ENCODE measurements at places on chromosomes 1 and 21.
A peak's percentile ranks its signal among the peaks of the same experiment; 100 is the strongest.

- no peak for DNase-seq
These were observed 31.9 kb downstream of the PDC start for GRCh38 chr1:186429017-186429416.

- no peak for DNase-seq
These were observed 77.7 kb upstream of the JUN start for GRCh38 chr1:58861506-58861905.

DNA sequence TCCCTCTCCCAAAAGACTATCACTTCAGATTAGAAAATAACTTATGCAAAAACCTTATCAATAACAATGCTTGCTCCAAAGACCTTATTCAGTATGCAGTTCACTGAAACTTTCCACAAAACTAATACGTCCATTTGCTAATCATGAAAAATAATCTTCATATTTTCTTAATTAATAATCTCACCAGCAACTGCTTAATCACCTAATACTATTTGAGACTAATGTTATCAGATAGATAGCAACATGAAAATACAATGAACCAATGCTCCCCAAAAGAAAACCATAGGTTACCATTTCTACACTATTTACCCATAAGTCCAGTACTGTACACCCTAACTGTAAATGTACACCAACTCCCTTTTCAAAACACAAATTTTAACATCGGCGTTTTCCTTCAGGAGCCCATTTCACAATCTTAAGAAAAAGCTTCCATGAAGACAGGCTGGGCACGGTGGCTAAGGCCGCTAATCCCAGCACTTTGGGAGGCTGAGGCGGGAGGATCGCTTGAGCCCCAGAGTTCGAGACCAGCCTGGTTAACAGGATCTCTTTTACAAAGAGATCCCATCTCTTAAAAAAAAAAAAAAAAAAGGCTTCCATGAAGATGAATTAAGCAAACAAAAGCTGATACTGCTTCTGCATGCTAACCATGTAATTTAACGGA is 1.7 kb downstream of the GNB1 start:
- peak; percentile 47 for DNase-seq

DNA sequence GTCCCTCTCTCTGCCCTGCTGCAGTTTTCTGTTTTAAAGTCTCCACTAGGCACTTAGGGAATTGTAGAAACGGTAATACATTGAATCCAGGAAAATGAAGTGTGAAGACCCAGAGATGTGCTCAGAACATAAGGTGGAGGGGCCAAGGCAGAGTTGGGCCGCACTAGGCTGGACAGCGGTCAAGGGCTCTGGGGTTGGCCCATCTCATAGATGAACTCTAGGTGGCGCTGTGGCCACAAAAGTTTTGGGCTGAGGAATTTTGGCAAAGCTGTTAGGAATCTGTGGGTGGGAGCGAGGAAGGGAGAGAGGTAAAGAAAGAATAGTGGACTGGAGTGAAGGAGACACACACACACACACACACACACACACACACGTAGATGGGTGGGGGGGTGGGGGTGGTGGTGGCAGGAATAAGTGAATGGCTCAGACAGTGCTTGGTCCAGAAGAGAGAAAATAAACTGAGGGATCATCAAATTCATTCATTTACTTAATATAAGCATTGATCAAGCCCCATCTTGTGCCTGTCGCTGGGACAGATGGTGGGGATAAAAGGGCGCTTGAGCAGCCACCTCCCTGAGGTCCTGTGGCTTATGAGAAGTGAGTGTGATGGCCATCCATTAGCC is 258.5 kb downstream of the TRABD2B start:
- DNase-seq, result peak; percentile 43

Data from fibroblast of villous mesenchyme (primary cell).